ENCODE measurements at places on chromosomes 6 and 20. TPM values are rescaled to one million over a fixed set of nuclear protein-coding genes. Genes with fewer than 3 reads are reported as not detected.

DNA sequence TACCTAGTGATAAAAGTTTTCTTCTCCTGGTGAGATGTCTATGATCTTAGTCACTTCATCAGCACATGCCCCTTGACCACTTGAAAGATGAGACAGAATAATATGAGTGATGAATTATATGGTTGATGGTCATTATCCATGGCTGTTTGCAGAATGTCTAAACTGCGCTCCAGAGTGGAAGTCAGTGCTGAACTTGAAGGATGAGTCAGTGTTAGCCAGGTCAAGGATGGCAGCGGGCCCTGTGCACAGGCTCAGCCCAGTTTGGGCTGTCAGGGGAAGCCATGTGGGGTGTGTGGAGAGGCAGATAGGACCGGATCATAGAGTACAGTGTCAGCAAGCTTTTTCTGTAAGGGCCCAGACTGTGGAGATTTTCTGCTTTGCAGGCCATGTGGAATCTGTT lies 67.2 kb upstream of the KIF25 start:
- no peak for DNase-seq

DNA sequence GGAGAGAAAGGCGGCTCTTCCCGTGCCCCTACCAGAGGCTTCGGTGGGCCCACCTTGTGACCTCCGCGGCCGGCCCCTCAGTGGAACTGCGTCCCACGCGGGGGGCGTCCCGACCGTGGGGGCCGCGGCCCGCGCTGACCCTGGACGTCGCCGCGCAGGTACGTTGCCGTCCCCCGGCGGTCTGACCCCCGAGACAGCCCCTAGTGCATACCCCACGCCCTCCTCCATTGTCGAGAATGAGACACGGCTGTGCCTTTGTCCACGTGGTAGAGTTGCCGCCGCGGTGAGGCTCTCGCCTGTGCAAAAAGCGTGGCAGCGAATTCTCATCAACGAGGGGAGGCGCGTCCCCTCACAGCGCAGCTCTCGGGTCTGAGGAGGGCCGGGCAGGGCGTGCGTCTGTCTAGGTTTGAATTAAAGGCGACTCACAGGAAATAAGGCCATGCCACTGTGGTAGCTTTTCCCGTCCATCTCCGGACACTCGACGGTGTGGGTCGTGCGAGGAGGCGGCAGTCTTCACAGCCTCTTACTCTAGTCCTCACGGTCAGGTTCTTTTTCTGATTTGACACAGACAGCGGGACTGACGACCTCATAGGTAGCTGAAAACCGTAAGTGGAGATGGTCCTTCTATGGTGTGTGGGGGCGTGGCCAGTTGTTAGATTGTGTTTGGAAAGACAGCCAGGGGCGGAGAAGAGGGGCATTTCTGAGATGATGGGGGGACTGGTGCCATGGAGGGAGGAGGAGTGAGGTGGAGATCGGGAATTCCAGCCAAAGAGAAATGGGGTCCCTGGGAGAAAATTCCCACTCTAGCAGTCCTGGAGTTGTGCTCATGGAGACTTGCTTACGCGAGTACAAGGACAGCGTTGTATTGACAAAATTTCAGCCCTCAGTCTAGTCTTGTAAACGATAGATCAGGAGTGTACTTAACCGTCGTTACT lies 580 bp downstream of the NXT1 start:
- DNase-seq: no peak

- DNase-seq: no peak
These were observed 169.3 kb upstream of the RIN2 start for GRCh38 chr20:19588732-19589131.

- no peak for DNase-seq
These were observed 45.4 kb downstream of the RPF2 start for GRCh38 chr6:111027219-111027618.

- DNase-seq: no peak
These were observed 2.5 kb downstream of the PRL start for GRCh38 chr6:22294301-22294700.

GRCh38 chr20:3922223-3922982 lies 33.2 kb downstream of the PANK2 start:
- DNase-seq: no peak

The FAM209B gene
- total RNA-seq: not detected

The TBC1D22B gene
- total RNA-seq: 13.0 TPM

The WFDC5 gene
- not detected for total RNA-seq

The BACH2 gene
- total RNA-seq: 1.6 TPM

Measured in Panc1 (cell line).